ENCODE measurements at places on chromosomes 1 and 21. TPM values are rescaled to one million over a fixed set of nuclear protein-coding genes. Genes with fewer than 3 reads are reported as not detected.

OTUD3 gene
- total RNA-seq = 11.4 TPM

COQ8A gene
- total RNA-seq = 41.9 TPM

EXTL1 gene
- 2.6 TPM for total RNA-seq

SPATA46 gene
- total RNA-seq = not detected

MARK1 gene
- total RNA-seq = 105 TPM

DCST2 gene
- total RNA-seq = 0.64 TPM

SELENBP1 gene
- 2.9 TPM for total RNA-seq

FCRL1 gene
- total RNA-seq = not detected

HTR6 gene
- not detected for total RNA-seq

MRPL39 gene
- 26.1 TPM for total RNA-seq

BTBD8 gene
- 13.4 TPM for total RNA-seq

TMPRSS15 gene
- not detected for total RNA-seq

GJA8 gene
- not detected for total RNA-seq

KRTAP8-1 gene
- total RNA-seq = not detected

VCAM1 gene
- total RNA-seq = 0.98 TPM

DENND4B gene
- total RNA-seq = 72.9 TPM

TSPAN2 gene
- 11.2 TPM for total RNA-seq

EVI5 gene
- total RNA-seq = 19.5 TPM

DPT gene
- total RNA-seq = not detected

RCOR3 gene
- total RNA-seq = 82.1 TPM

SHISAL2A gene
- not detected for total RNA-seq

TMEM79 gene
- total RNA-seq = 2.4 TPM

ZMYM4 gene
- 64.8 TPM for total RNA-seq

TMEM269 gene
- total RNA-seq = 0.32 TPM

GBP6 gene
- not detected for total RNA-seq

FOXO6 gene
- 11.7 TPM for total RNA-seq

EDARADD gene
- total RNA-seq = 0.98 TPM

ELF3 gene
- 0.96 TPM for total RNA-seq

FCGR3A gene
- total RNA-seq = not detected

PLA2G2A gene
- total RNA-seq = not detected

LCE1C gene
- not detected for total RNA-seq

KRTAP6-2 gene
- total RNA-seq = not detected

CCDC17 gene
- 3.8 TPM for total RNA-seq

C1orf74 gene
- 2.3 TPM for total RNA-seq

IRF6 gene
- 0.47 TPM for total RNA-seq

CASP9 gene
- 12.8 TPM for total RNA-seq

TFF2 gene
- not detected for total RNA-seq

GJA9 gene
- total RNA-seq = not detected

F11R gene
- 7.7 TPM for total RNA-seq

SPRR4 gene
- not detected for total RNA-seq

CFAP107 gene
- total RNA-seq = not detected

EDN2 gene
- not detected for total RNA-seq

NTNG1 gene
- total RNA-seq = 3.2 TPM

CRYAA gene
- total RNA-seq = not detected

OR2T35 gene
- not detected for total RNA-seq

PADI1 gene
- total RNA-seq = not detected

APOBEC4 gene
- total RNA-seq = not detected

UTS2 gene
- total RNA-seq = not detected

C1orf210 gene
- total RNA-seq = not detected

KRTAP11-1 gene
- not detected for total RNA-seq

GPR89A gene
- 31.4 TPM for total RNA-seq

SLC1A7 gene
- not detected for total RNA-seq
